ENCODE measurements at places on chromosomes 5 and 9.

DNA sequence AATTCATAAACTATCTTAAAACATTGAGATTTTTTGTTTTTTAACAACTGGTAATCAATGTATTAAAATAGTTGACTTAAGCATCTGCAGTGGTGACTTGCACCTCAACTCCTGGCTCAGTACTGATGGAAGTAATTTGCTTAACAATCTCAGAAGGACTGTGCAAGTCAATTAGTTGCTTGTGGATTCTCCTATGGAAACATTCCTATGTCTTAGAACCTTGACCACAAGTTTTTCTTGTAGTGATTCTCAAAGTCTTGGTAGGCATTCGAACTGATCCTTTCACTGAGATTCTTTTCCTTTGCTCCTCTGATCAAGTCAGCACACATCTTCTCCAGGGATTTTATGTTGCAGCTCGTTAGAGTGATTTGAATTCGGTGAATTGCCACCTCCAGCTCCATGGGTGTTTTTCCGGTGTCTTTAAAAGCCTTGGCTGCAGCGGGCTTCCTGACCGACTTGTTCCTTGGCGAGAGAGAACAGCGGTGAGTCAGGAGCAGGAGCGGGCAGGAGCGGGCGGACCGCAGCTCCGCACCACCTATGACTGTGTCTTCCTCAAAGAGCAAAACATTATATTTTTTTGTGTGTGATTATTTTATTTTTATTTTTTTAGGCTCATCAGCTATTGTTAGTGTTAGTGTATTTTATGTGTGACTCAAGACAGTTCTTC is 21.1 kb downstream of the HMGXB3 start:
- no peak for DNase-seq

GRCh38 chr5:33978306-33978705 is 6.2 kb downstream of the SLC45A2 start:
- DNase-seq, result no peak

DNA sequence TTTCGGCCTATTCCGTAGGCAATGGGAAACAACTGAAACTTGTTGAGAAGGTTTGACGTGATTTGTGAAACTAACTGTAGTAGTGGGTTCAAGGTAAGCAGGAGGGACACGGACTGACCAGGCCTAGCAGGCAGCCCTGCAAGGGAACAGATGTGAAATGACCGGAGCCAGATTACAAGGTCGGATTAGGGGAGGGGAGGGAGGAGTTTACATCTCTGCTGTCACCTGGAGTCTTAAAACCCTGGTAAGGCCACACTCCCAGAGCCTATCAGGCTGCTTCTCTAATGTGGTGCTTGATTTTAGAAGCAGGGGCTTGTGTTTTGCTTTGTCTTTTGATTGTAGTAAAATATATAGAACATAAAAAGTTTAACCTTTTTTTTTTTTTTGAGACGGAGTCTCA is 3.5 kb upstream of the SPTAN1 start:
- DNase-seq, result no peak

DNA sequence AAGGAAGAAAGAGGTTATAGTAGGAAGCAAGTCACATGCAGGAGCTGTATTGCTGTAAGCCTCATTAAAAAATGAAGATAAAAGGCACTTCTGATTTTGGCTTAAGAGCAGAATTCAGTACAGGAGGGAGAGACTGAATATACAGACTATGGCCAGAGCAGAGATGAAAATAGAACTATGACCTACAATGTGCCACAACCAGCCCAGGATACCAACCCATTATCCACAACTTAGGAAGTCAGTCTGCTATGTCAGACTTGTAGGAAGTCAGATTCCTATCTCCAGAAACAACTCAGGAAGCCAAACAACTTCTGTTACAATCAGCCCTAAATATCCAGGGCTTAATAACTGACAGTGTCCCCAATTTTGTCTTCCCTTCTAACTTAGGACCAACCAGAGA is 156.2 kb upstream of the ANKH start:
- no peak for DNase-seq

DNA sequence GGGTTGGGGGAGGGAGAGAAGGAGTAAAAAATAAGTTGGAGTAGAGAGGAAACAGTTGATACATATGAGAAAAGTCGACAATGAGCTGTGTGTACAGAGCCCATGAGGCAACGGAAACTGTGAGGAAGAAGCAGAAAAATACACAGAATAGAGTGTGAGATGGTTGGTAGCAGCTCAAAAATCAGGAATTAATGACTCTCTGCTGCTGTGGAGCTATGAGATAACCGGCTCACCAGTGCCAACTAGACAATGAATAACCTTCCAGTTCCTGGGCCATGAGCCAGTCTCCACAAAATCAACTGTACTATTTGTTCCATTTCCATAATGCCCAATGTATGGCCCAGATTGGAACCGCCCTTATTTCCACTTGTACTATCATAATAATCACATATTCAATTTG is 53.1 kb upstream of the NREP start:
- DNase-seq, result no peak

GRCh38 chr9:98786750-98787510 is 9.4 kb downstream of the ANKS6 start:
- DNase-seq, result no peak

DNA sequence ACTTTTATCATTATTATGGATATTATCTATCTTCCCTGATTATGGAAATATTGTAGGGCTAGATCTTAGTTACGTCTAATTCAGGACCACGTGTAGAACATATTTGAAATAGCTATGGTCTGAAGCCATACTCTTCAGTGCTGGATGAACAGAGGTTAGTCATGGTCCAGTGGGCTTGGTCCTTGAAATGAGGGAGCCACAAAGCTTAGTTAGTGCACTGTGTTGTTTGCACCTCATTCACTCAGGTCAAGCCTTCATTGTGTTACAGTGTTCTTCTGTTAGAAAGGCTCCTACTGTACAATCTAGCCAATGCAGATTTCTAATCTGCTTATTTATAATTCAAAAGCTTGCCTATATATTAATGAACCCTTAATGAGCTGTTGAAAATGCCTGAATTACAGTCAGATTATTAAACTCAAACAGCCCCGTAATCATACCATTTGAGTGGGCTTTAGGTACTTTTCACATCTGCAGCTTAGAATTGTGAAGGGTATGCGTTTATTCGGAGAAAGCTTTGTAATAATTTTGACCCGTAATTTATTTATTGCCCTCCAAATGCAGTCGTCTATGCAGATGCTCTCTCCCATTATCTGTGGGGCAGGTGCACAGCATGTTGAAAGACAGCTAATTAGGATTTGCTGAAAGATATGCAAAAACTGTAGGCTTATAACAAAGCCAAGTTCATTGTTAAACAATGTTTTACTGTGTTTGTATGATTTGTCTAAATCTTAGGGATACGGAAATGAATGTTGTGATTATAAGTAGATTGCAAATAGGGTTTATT is 164.9 kb downstream of the PBX3 start:
- no peak for DNase-seq

GRCh38 chr9:115109486-115109885 is 8.5 kb downstream of the TNC start:
- no peak for DNase-seq

- no peak for DNase-seq
Measured at GRCh38 chr9:116686693-116687073, 422 bp upstream of the TRIM32 start.

GRCh38 chr5:29389993-29390392 is 1803.5 kb upstream of the CDH6 start:
- DNase-seq, result no peak

DNA sequence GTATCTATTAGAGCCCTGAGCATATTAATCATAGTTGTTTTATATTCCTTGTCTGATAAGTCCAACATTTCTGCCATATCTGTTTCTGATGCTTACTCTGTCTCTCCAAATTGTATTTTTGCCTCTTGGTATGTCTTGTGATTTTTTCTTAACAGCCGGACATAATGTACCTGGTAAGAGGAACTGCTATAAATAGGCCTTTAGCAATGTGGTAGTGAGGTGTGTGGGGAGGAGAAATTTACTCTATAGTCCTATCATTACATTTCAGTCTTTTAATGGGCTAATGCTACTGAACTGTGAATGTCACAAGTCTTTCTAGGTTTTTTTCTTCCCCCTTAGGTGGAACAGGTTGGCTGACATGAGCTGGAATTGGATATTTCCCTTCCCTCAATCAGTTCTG is 176.1 kb upstream of the FGF10 start:
- DNase-seq, result no peak

DNA sequence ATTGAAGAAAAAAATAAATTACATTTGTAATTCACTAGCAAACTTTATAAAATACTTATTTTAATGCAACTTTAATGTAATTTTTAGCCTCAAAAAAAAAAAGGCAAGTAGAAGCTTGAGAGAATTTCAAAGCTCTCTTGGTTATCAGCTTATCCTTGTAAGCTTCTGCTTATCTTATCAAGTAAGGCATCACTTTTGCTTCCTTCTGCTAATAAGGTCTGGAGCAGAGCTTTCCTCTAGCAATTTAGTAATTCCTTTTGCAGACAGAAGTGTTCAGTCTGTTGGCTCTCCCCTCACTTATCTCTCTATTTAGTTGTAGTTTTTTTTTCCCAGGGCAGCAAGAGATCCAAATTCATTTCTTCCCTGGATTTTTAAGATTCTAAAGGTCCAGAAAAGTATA is 525.0 kb downstream of the ISL1 start:
- DNase-seq, result peak; percentile 9

- DNase-seq, result peak; percentile 69
Measured at GRCh38 chr9:68739621-68740174, 34.7 kb downstream of the PIP5K1B start.

DNA sequence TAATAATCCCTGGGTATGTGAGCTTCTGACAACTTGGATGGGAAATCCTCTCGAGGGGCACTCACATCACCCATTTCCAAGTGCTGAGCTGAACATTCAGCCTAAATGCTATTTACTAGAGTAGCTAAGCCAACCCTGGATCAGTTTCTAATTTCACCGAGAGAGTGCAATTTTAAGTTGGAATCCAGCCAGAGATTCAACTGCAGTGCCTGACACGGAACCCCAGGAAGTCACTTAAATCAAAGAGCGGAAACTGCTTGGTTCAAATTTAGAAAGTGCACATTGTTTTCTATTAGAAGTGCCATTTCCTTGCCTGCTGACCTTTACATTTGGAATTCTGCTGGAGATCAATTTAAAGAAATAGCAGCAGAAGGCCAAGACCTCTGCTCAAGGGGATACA is 8.8 kb downstream of the SPRY4 start:
- peak; percentile 54 for DNase-seq

DNA sequence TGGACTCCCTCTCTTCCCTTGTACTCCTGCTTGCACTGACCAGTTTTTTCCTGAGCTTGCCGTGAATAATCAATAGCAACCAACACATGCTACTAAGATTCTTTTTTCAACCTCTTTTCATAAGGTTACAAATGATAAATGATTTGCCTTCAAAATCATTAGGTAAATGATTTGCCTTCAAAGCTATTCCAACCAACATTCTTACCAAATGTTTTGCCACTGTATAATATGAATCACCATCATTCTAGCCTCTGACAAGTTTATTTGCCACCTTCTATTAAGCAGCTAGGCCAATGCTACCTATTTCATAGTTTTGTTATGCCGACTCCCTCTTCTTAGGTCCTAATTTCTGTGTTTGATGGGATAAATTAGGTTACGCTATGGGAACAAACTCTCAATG is 385.1 kb downstream of the DTWD2 start:
- DNase-seq, result no peak

GRCh38 chr5:158565017-158565789 is 534.5 kb downstream of the EBF1 start:
- DNase-seq, result no peak

- DNase-seq, result no peak
Measured at GRCh38 chr9:35488566-35489312, 1.2 kb upstream of the RUSC2 start.

- peak; percentile 15 for DNase-seq
Measured at GRCh38 chr9:89710697-89711096, 105.9 kb downstream of the GADD45G start.

DNA sequence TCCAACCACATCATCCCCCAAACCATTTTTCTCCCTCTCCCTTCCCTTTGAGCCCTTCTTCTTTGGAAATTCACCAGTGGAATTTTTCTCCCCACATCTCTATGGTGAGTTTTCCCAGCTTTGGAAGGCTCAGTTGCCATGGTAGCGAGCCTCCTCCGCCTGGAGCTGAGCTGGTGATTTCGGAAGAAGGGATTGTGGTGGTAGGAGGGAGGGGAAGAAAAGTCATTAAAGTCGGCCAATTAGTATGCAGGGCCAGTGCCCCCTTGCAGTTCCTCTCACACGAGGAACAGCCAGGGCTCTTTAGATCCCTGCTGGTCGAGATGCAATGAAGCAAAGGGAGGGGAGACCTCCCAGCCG is 322.0 kb downstream of the NTRK2 start:
- no peak for DNase-seq

- no peak for DNase-seq
Measured at GRCh38 chr5:180130291-180130869, 58.8 kb upstream of the RNF130 start.

GRCh38 chr9:124843456-124844034 is 9.7 kb upstream of the WDR38 start:
- DNase-seq, result no peak

DNA sequence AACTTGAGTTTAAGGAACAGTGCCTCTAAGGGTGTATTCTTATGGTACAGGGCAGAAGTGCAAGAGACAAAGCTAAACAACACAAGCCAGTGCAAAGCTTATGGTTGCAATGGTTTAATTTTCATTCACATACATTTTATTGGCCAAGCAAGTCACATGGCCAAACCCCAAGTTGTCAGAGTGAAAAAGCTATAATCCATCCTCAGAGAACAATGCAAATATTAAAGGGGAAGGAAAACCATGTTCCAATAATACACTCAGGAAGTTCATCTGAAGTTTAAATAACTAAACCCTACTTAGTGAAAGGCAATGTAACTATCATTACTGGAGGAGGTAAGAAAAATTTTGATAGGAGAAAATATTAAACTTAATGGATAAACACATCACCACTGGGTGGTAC is 26.6 kb upstream of the TLR4 start:
- no peak for DNase-seq

Data from hematopoietic multipotent progenitor cell treated with erythropoietin and hydrocortisone succinate and interleukin-3 and kit ligand, for 4 days (in vitro differentiated cells).